ENCODE measurements at places on chromosomes 1 and 21.
A peak's percentile ranks its signal among the peaks of the same experiment; 100 is the strongest.

- DNase-seq = no peak
These were observed 71.0 kb downstream of the OLFML2B start for GRCh38 chr1:161952607-161953172.

- DNase-seq = no peak
These were observed 150.3 kb downstream of the NUF2 start for GRCh38 chr1:163471779-163472650.

DNA sequence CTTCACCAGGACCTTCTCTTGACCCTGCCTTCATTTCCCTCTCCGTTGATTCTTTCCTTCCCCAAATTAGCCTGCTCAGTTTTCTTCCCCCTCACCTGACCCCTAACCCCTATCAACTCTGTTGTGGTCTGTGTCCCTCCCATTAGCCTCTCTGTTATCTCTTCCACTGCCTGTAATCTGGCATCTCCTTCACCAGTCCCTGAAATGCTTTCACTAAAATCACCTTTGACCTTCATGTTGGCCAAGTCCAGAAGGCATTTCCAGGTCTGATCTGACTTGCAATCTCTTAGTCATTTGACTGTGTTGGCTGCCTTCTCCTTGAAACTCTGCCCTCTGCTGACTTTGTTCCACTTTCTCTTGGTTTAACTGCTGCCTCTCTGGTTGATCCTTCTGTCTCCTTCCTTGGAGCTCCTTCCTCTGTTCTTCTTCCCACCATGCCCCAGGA, 28.2 kb downstream of the ATP8B2 start:
- DNase-seq = peak; percentile 64

DNA sequence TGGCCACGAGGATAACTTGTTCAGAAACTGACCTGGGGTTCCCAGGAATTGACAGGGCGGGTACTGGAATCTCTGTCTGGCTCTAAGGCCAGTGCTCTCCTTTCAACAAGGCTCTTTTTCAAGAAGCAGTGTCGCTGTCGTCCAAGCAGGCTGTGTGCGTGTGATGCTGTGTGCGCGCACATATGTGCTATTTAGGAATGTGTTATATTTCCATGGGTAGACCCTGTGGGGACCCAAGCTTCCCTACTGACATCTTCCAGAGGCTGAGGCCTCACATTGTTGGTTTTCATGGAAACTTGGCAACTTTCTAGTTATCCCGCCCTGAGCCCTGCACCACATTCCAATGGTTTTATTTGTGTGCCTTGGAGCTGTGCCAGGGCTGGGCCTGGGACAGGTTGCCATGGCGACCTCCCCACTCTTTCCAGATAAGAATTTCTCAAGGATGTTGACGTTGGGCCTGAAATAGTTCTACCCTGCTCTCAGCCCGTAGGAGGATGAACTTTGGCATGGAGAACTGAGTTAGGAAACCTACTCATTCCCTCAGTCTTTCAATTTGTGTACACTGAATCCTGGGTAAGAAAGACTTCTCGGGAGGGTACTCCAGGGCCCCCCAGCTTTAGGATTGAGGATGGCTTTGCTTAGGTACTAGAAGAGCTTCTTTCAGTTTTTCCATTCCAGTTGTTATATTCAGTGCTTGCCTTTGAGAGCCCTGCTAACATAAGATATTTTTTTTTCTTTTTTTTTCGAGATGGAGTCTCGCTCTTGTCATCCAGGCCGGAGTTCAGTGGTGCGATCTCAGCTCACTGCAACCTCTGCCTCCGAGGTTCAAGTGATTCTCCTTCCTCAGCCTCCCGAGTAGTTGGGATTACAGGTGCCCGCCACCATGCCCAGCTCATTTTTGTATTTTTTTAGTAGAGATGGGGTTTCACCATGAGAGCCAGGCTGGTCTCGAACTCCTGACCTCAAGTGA, 38.8 kb upstream of the SRSF10 start:
- no peak for DNase-seq

DNA sequence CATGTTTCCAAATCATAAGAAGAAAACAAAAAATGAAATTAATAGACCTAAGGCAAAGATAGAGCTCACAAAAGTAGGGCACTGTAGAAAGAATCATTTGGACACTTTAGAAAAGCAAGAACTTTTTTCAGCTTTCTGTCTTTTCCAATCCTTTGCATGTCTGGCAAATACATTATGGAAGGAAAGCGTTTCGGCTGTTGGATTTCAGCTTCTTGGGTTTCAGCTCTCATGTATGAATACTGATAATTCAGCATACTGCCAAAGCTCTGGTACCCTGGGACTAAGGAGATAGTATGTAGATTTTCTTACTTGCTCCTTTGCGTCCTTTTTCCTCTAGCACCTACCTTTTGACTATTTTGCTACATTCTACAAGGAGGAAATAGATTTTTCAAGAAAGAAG, 375.9 kb downstream of the BRINP3 start:
- DNase-seq = no peak

DNA sequence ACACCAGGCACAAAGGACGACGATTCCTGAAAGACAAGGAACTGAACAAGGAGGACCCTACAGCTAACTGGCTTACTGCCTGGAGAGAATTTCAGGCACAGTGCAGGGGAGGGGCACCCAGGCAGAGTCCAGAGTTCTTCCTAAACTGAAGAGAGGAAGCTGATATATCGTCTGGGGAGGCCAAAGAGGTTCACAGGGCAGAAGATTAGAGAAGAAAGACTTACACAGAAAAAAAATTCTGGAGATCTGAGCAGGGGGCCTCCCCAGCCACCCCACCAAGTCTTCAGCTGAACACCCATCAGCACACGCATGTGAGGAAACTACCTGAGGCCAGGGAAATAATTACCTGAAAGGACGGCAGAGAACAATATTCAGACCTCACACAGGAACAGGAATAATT, 24.6 kb downstream of the SORT1 start:
- DNase-seq = no peak

DNA sequence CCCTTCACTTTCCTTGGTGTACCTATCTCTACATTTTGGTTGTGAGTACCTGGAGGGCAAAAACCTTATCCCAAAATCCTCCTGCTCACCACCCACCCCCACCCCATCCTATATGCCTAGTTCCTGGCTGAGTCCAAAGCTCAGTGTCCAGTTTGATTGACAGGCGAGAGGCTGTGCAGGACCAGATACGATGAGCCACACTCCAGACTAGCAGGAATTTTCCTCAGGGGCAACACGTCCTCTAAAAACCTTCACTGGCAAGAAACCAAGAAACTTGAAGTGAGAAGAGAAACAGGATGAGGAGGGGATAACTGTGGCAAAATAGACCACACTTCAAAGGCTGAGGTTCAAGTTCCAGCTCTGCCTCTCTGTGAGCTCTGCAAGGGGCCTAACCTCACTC, 1.1 kb upstream of the SLAMF8 start:
- DNase-seq = no peak

- DNase-seq = no peak
These were observed 150.9 kb upstream of the ZRANB2 start for GRCh38 chr1:71231751-71232150.

DNA sequence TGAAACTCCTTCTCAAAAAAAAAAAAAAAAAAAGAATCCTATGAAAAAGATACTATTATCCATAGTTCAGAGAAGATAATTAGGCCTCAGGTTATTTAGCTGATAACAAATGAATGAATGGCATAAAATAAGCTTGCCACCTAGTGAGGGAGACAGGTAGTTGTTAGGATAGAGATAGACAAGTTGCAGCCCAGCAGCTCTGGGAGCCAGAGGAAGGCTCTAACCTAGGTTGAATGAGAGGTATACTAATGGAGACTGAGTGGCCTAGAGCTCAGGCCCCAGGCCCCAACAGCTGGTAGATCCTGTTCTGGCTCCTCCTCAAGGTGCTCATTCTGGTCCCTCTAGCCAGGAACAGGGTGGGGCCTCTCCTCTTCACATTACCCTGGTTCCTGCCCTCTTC, 20.6 kb upstream of the RSPO1 start:
- DNase-seq = no peak

DNA sequence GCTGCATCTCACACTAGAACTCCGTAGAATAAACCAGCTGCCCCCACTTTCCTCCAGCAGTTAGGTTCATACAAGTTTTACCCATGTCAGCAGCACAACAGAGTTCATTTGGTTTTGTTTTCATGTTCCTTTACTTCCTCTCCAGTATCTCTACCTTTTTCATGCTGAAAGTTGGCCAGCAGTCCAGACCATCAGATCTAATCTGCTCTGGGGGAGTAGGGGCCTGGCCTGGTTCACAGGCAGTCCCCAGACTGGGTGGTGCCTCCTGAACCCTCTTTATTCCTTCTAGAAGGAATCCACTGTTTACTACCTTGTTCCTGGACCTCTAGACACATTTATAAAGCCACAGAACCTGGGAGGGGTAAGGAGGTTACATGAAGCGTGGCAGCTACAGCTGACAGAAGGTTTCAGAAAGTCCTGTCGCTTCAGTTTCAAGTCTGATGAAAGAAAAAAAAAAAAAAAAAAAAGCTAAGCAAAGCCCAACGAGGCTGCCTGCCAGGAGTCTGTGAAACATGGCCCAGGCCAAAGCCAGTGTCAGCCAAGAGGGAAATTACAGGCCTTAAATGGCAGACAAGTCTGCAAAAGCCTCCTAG, 184.6 kb upstream of the JUN start:
- peak; percentile 15 for DNase-seq

DNA sequence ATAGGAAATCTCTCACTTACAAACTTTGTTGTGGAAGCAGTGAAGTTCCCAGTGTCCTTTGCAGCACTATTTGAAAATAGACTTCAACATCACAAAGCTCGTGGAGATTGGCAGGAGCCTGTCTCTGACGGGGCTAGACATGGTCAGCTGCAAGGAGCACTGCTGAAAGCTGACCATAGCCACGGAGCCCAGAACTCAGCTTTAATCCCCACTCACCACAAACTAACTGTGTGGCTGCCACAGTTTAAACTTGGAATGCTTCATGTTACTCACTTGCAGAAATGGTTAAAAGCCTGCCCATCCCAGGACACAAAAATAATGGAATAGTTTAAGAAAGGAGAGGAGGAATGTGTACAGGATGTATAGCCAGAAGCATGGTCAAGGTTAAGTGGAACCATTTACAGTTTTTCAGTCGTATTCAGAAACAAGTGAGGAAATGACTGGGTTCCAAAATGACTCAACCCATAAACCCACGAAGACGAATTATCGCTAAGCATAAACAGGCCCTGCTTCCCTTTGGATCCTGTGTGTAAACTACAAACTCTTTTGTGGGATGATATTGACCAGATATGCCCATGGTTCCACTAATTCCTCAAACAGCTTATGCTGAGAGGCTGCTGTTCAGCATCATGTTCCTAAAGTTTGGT, 18.2 kb downstream of the DNALI1 start:
- peak; percentile 82 for DNase-seq
